CD4-positive, alpha-beta T cell treated with Interleukin-15 for 1 hour (primary cell): ENCODE measurements at places on chromosomes 1 and 21.
A peak's percentile ranks its signal among the peaks of the same experiment; 100 is the strongest.

DNA sequence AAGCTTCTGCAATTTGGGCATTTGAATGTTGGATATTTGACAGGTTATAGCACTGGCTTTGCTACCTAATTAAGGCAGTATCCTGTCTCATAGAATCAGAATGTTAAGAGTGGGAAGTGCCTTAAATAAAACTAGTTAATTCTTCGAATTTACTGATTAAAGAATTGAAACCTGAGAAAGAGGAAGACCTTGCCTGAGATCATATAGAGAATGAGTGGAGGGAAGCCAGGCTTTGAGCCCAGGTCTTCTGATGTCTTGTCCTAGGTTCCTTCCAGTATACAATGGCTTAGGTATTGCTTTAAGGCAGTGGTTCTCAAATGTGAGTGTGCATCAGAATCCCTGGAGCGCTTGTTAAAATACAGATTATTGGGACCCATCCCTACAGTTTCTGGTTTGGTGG, 20.9 kb upstream of the SH3BGRL3 start:
- no peak for DNase-seq

- DNase-seq, result no peak
These were observed 16.0 kb upstream of the SLC2A5 start for GRCh38 chr1:9085306-9085940.

DNA sequence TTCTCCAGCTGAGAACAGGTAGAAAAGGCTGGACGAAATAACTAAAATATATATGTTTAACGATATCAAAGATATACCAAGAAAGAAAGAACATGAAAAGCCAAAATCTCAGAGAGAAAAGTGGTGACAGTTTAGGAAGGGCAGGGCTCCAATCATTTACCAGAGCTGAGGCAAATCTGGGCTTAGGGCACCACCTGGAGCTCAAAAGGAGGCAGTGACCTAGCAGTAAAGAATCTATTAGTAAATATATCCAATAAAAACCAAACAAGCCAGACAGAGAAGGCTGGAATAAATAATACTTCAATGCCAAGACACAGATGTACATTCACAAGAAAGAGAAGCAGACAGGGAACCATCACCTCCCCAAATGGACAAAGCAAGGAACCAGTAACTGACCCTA, 43.5 kb downstream of the CHIA start:
- DNase-seq, result peak; percentile 65

DNA sequence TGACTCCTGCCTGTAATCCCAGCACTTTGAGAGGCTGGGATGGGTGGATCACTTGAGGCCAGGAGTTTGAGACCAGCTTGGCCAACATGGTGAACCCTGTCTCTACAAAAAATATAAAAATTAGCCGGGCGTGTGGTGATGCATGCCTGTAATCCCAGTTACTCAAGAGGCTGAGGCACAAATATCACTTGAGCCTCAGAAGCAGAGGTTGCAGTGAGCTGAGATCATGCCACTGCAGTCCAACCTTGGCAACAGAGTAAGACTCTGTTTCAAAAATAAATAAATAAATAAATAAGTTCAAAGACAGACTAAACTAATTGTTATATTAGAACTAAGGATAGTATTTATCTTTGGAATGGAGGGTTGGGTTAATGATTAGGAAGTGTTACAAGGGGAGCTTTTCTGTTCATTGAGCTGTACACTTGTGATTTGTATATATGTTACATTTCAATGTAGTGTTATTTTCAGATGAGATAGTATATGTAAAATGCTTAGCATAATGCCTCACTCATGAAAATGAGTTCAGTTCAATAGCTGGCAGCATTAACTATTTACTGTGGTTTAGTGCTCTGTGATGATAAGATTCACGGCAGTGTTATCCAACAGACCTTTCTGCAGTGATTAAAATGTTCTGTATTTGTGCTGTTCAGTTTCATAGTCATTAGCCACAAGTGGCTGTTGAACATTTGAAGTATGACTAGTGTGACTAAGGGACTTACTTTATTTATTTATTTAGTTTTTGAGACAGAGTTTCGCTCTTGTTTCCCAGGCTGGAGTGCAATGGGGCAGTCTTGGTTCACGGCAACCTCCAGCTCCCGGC, 47.7 kb downstream of the OSBPL9 start:
- no peak for DNase-seq

- DNase-seq, result peak; percentile 32
These were observed 696 bp downstream of the TGFB2 start for GRCh38 chr1:218345673-218346390.
